ENCODE measurements at places on chromosomes 4 and X. TPM values are rescaled to one million over a fixed set of nuclear protein-coding genes. Genes with fewer than 3 reads are reported as not detected.

DNA sequence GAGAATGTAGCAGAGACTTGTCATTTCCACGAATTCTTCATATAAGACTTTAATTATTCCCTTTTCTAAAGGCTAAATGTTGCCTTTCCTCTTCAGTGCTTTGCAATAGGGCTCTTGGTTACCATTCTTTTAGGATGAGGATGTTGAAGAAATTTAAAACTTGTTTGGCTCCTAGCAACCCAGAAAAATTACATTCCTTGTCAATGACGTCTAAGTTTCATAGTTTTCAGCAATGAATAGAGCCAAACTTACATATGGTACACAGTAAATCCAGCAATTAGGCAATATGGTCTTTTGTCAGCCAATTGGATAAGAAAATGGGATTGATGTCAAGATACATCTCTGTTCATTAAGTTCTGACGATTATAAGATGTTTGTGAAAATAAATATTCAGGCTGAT lies 1639.6 kb upstream of the PCDH10 start:
- DNase-seq: no peak

- no peak for DNase-seq
Observed at GRCh38 chrX:17563076-17563475, 174.2 kb upstream of the SCML1 start.

DNA sequence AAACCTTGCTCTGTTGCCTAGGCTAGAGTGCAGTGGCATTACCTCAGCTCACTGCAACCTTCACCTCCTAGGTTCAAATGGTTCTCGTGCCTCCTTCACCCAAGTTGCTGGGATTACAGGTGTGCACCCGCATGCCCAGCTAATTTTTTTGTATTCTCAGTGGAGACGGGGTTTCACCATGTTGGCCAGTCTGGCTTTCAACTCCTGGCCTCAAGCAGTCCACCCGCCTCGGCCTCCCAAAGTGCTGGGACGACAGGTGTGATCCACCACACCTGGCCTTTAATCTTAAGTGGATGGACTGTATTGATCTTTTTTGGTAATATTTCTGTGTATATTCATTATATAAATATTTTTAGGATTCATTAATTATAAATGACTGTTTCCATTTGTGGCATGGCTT lies 158.7 kb upstream of the CXorf51A start:
- no peak for DNase-seq

DNA sequence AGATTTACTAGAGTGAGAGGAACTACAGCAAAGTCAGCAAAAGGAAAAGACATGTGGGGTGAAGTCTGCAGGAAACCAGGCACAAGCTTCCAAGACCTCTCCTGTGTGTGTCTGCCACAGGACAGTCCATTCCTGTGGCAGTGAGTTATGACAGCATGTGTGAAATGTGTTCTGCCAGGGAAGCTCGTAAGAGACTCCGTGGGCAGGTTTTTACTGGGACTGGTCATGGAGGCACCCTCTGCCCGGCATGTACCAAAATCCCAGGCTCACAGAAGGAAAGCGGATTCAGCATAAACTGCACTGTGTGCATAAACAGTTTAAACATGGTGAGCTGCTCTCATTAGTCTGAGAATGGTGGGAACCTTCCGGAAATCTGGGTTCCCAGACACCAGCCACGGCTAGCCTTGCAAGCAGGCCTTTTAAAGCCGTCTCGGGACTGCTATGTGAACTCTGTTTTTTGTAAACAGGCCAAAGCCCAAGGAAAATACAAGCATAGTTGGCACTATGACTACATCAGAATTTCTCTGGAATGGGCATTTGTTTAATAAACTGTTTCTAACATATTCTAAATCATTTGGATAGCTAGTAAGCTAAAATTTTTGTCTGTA lies 288.5 kb downstream of the TENM3 start:
- DNase-seq: no peak

DNA sequence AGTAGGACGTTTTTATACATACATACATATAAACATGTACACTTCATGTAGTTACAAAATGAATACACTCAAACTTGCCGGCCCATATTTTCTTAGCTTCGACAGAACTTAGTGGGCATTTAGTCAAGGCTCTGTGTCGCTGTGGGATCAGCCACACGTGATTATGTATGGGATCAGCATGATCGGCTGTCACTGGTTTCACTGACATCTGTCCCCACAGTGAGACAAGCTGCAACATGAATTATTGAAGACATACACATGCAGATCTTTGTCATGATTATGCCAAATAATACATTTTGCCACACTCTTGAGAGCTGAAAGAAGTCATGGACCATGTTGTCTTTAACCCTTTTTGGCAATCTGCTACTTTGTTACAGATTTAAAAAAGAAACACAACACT lies 38.2 kb upstream of the NAA11 start:
- DNase-seq: no peak

DNA sequence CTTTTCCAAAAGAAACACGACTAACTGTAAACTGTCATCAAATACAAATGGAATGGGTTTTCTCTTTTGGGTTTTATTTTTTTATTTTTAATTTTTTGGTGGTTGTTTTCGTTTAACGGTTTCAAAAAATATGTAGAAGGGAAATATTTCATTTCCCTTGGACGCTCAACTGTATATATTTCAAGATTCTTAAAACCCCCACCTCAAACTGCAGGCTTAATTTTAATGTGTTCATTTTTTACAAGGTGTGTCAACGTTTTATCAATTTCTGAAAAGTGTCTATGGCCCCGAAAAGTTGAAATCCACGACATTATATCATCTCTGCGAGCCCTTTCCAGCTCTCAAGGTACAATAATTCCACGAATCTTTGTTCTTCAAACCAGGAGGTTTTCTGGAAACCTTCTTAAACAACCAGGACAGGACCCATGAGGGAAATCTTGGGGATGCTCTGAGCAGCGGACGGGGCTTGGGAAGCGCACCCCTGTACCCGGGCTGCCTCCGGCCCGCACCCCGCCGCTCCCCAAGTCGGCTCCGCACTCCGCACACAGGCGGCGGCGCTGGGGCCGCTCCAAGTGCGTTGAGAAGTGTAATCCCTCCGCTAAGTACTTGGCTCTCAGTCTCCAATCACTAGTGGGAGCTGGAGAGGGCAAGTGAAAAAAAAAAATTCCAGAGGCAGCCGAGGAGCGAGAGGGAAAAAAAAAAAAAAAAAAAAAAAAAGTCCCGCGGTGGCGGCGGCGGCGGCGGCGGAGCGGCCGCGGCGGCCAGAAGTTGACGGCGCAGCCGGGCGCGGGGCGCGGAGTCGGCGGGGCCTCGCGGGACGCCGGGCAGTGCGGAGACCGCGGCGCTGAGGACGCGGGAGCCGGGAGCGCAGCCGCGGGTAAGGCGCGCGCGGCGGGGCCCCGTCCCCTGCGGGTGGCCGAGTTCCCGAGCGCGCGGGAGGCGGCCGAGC lies at the start of gene BMPR1B:
TSS of gene BMPR1B (plus strand) at position 764 of the 949 bp plus-strand sequence. CDS start 346,470 bp downstream, outside the sequence.
- DNase-seq: no peak

GRCh38 chrX:150966235-150966634 lies 16.9 kb upstream of the HMGB3 start:
- no peak for DNase-seq

DNA sequence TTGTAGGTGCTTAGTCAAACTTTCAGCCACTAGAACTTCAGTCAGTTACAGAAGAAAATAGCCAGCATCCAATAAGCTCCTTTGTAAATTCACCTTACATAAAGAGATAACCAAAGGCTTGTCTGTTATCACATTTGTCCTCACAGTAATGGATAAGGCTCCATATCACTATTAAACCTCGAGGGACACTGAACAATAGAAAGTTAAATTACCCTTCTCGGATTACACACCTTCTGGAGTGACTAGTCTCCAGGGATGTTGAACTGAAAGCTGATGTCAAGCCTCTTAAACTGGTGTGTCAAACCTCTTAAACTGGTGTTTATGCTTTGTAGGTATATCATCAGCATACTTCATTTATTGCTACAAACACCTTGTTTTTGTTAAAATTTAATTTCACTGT lies 639.0 kb downstream of the CENPC start:
- no peak for DNase-seq

DNA sequence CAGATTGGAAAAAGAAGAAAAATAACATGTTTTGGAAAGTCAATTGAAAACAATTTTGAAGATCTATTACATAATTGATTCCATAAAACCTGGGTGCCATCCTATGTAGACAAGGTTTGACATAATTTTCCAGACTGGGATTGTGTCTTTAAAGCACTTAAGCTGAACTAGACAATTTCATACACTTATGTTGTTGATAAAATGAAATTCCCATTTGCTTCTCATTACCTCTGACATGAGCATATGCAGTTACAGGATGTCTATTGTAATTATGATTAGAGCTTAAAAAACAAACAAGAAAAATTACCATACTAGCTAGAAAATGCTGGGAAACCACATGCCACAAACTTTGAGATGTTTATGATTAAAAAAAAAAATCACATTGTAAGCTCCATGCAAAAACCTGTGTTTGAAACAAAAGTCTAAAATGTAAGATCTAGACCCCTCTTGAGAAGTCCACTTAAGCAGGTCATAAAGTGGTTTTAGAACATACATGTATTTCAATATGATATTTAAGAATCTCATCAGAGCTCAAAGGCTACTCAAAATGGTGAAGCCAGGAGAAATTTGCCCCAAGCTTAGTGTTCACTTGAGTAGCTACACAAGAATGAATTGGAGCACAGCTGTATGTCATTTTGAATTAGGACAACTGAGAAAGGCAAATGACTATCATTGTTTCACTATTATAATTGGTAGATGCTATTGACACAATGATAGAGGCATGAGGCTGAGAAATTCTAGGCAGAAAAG lies 181.1 kb upstream of the PABPC4L start:
- DNase-seq: no peak

DNA sequence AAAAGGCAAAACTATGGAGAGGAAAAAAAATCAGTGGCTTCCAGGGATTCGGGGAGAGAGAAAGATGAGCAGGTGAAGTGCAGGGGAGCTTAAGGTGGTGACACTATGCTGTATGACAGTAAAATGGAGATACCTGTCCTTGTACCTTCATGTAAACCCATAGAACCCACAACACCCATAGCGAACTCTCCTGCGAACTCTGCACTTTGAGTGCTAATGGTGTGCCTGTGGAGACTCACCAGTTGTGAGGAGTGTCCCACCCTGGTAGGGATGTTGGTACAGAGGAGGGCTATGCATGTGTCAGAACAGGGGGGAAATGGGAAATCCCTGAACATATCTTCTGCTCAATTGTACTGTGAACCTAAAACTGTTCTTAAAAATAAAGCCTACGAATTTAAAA lies 42.8 kb downstream of the HMX1 start:
- no peak for DNase-seq

DNA sequence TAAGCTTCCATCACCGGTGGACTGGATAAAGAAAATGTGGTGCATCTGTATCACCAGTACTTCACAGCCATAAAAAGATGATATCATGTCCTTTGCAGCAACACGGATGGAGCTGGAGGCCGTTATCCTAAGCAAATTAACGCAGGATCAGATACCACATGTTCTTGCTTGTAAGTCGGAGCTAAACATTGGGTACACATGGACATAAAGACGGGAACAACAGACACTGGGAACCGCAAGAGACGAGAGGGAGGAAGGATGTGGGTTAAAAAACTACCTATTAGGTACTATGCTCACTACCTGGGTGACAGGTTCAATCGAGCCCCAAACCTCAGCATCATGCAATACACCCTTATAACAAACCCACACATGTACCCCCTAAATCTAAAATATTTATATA lies 16.3 kb upstream of the IDS start:
- DNase-seq: no peak

DNA sequence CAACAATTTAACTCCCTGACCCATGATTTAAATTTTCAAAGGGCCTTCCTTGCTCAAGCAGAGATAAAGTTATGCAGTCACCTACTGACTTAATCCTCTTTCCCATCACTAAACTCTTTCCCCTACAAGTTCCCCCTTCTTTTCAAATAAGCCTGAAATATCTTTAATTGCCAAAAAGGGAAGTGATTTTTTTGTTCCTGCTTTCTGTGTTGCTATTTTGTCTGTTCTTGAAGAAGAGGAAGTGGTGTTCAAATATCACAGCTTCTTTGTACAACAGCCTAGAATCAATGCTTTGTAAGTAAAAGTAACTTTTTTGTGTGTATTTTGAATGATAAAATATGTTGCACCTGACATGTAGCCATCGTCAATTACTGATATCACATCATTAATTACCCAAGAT lies 595.9 kb downstream of the CENPC start:
- DNase-seq: no peak

- DNase-seq: no peak
Observed at GRCh38 chrX:16368696-16369095, 201.4 kb downstream of the MAGEB17 start.

DNA sequence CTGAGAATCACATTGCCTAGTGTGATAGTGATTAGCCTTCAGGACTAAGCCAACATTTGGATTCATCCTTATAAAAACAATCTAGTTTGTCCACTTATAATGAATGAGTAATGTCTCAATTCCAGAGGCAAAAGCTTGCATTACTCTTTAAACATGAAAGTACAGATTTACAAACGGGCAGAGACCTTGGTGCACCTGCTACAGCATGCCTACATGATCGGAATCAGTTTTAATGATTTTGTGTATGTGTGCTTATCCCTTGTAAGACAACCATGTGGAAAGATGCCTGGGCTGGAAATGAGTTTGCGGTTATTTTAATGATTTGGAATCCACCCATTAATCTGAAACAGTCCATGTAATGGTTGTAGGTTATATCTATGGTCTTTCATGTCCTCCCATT lies 572.7 kb downstream of the KLHL13 start:
- DNase-seq: no peak

GRCh38 chr4:100386270-100386669 lies 131.6 kb downstream of the EMCN start:
- no peak for DNase-seq

GRCh38 chr4:73170518-73171198 lies 87.9 kb downstream of the ANKRD17 start:
- DNase-seq: no peak

- DNase-seq: no peak
Observed at GRCh38 chrX:37476571-37477170, 94.8 kb upstream of the LANCL3 start.

GRCh38 chr4:3658530-3658913 lies 107.7 kb upstream of the ADRA2C start:
- DNase-seq: no peak

TBX22 gene
- not detected for polyA plus RNA-seq

GPR82 gene
- 7.2 TPM for polyA plus RNA-seq

SOX3 gene
- polyA plus RNA-seq: not detected

XAGE3 gene
- polyA plus RNA-seq: not detected

NUDT11 gene
- 3.8 TPM for polyA plus RNA-seq

DCHS2 gene
- not detected for polyA plus RNA-seq

AKAP14 gene
- polyA plus RNA-seq: not detected

CFAP97 gene
- polyA plus RNA-seq: 65.3 TPM

HELT gene
- not detected for polyA plus RNA-seq

FABP2 gene
- not detected for polyA plus RNA-seq

MAGEA9B gene
- polyA plus RNA-seq: not detected

TSPYL2 gene
- polyA plus RNA-seq: 8.4 TPM

CAPN6 gene
- not detected for polyA plus RNA-seq

CSN1S1 gene
- 0.46 TPM for polyA plus RNA-seq

Data from immature natural killer cell (primary cell).